ENCODE measurements at places on chromosomes 6 and 20.

- DNase-seq = peak; percentile 48
Observed at GRCh38 chr6:135811644-135812526, 39.6 kb upstream of the PDE7B start.

DNA sequence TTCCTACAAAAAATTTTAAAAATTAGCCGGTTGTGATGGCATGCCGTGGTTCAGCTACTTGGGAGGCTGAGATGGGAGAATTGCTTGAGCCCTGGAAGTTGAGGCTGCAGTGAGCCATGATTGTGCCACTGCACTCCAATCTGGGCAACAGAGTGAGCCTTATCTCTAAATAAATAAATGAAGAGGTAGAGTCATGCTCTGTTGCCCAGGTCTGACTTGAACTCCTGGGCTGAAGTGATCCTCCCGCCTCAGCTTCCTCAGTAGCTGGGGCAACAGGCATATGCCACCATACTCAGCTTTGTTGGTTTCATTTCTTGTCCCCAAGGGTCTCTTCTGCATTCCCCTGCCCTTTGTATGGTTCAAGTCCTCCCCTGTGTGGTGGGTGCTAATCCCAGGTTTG lies 17.0 kb downstream of the HSPA1B start:
- DNase-seq = no peak

DNA sequence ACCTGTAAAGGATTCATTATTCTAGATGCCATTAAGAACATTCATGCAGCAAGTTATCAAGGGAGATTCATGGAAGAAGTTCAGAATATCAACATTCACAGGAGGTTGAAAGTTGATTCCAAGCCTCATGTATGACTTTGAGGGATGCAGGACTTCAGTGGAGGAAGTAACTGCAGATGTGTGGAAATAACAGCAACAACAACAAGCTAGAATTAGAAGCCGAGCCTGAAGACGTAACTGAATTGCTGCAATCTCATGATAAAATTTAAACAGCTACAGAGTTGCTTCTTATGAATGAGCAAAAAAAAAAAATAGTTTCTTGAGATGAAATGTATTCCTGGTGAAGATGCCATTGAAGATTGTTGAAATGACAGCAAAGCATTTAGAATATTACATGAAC lies 73.3 kb upstream of the NXT1 start:
- no peak for DNase-seq

DNA sequence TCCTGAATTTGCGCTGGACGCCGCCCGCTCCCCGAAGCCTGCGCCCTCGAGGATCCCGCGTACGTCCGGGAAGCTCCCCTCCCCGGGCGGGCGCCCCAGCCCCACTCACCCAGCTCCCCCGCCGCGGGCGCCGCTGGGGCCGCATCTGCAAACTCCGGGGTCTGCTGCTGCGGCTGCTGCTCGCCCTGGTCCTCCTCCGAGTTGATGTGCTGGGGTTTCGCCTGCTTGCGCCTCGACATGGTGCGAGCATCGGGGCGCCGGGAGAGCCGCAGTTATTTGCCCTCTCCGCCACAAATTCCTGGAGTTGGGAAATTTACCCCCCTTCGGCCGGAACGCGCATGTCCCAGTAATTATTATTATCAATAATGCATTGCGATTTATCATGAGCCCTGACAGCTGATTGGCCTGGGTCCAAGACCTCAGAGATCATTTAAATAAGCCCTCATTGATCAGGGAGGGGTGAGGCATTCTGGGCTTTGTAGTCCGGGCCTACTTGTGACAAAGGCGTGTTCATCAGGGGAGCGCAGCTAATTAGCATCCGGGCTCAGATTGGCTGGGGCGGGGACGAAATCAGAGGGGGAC lies at the start of gene SALL4:
TSS of gene SALL4 (minus strand) at position 352 of the 582 bp plus-strand sequence. CDS start at position 239, 113 bp downstream.
- DNase-seq = no peak

DNA sequence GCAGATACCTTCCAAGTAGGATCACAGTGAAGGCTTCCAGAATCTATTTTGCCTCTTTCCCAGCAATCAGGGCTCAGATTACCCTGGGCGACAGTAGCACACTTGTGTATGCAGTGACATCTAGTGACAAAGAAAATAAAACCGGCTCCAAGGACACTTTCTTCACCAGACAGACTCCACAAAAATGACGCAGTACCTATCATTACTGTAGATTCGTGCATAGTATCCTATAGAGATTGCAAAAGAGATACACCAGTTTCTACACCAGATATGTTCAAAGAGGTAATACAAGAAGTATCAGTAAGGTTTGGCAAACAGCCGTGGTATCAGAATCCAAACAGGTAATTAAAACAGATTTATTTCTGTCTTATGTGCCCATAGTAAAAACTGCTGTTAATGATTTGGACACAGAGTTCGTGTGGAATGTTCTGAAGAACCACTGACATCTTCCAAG lies 600.4 kb upstream of the JAG1 start:
- DNase-seq = no peak

DNA sequence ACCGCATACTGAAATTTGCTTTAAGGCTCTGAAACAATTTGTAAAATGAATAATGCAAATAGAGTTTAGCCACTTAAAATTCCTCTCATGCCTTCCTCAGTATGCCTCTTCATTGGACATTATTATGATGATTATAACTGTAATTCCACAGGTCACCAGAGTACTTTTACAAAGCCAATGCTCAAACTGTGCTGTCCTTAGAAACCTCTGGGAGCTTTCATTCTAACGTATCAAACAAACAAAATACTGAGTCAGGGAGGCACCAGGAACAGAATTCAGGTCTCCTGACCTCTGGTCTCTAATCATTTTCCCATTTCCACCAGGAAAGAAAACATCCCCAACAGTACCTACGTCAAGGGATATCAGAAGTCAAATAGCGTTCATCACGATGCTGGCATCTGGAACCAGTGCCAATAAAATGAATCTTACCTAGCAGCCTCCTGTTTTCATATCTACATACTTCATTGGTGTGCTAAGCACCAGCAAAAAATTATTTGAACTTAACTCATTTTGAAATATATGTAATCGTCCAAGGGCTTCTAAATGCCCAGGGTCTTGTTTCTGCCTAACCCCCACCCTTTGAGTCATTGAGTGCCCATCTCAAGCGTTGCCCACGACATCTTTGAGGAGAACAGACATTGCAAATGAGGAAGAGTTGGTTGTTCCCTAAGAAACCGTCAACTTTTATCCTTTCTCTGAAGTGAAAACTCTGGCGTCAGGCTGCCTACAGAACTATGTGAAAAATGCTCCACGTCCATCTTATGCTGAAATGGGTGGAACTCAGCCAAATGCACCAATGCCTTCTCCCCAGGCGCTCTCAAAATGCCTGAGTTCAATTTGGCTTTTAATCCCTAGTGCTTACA lies 37.9 kb downstream of the NEDD9 start:
- DNase-seq = no peak

DNA sequence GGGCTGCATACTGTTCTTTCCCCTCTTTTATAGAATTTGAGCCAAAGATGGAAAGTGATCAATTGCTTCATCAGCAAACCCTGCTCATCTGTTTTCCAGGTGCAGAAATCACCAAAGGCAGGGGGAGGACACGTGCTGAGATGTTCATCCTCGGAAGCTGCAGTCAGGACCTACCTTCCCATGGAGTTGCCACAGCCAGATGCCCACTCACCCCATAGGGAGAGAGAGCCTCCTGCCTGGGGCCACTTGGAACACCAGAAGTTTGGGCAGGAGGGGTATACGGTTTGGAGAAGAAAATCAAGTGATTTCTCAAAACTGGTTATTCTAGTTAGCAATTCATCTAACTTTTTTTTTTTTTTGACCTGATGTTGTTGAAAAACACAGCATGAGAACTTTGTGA lies 5.3 kb upstream of the CST7 start:
- DNase-seq = no peak

- no peak for DNase-seq
Observed at GRCh38 chr6:18510644-18511033, 123.5 kb downstream of the RNF144B start.

DNA sequence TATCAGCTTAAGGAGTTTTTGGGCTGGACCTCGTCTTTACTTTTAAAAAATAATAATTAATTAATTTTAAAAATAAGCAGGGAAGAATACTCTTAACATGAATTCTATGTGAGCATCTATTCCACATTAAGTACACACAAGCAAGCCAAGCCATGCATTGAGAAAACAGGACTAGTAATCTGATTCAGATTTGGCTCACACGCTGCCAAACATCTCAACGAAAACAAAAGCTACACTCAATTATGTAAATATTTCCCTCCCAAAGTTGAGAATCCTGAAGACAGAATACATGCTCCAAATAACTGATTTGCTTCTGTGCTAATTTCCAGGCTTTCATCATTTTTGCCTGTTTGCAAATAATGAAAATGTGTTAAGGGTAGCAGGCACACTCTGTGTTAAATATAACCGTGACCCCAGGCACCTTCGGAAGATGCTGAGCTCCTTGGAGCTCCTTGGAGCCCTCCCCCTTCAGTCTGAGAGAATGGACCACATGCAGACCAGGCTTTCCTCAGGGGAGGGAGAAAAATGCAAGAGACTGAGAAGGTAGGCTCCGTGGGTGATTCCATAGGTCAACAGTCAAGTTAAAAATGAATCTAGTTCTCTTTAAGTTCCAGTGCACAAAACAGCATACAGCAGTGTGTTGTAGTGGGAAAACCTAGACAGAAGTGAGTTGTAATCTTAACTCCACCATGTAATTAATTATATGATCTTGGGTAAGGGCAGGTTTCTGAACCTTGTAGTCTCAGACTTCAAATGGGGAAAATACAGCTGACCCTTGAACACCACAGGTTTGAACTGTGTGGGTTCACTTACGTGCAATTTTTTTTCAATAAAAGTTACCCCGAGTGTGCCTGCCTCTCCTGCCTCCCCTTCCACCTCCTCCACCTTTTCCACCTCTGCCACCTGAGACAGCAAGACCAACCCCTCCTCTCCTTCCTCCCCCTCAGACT lies 161.3 kb upstream of the RREB1 start:
- DNase-seq = no peak

GRCh38 chr6:1604158-1605003 lies 5.3 kb upstream of the FOXC1 start:
- peak; percentile 85 for DNase-seq

DNA sequence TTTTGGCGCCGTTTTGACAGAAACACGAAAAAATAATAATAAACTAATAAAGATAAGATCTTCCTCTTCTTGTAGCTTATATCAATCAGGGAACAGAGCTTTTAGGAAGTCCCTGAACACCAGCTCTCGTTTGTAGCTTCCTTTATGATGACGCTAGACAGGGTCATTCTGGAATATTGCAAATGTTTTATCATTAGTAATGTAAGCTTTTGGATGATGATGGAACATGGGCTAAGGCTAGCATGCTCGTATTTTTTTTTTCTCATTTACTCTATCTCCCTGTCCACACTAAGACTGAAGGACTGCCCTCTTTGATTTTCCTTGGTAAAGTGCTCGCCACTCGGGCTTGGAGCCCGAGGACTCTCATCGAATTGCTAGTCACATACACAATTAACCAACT lies 22.1 kb upstream of the POM121L2 start:
- DNase-seq = no peak

GRCh38 chr20:59195316-59195993 lies 31.8 kb downstream of the ZNF831 start:
- DNase-seq = no peak

GRCh38 chr6:34692280-34692679 lies 4.3 kb downstream of the ILRUN start:
- DNase-seq = no peak

DNA sequence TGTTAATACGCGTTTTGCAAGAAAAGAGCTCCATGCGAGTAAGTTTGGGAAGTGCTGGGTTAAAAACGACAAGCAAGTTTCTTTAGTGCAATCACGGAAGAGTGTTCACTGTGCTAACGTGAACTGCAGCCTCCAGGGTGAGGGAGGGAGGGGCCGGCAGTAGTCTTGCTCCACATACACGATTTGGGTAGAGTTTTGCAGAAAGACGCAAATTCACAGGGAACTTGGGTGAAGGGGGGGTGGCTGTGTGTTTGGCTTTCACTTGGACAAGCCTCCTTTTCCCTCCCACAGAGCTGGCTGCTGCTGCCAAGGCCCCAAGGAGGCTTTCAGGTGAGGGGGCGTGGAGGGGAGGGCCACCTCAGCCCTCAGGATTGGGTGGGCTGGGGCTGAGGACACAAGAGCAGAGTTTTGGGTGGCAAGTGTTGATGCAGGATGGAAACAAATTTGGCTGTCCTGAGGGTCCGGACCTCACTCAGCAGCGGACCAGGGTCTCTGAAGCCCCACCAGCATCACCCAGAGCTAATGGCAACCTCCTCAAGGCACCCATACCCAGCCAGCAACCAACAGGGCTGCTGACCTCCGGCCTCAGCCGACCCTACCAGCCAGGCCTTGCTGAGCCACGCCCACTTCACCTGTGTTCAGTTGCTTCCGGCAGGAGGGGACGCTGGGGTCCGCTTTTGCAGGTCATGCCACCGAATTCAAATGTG lies 204.5 kb downstream of the ERMARD start:
- no peak for DNase-seq

DNA sequence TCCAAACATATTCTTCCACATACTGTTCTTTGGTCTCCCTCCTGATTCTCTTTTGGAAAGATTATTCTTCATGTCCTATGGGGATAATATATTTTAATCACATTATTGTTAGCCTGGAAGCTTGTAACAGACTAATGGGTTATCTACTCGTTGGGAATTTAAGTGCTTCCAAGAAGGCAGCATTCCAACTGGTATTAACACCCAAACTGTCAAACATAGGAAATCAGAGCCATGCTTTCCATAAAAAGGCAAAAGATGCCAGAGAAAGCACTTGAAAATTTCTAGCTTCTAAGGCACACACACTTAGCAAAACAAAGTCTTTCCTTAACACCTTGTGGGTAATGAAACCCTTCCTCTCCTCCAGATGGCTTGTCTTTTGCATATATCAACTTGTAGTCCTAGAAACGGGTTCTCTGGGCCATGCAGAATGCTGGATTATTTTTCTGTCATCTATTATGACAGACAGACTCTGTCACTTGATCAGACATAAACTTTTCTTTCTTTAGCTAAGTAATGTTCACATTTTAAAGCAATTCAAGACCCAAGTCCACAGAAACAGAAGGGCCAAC lies 41.5 kb downstream of the B4GALT5 start:
- no peak for DNase-seq

GRCh38 chr20:32810941-32811340 lies 8.8 kb upstream of the MAPRE1 start:
- DNase-seq = no peak

DNA sequence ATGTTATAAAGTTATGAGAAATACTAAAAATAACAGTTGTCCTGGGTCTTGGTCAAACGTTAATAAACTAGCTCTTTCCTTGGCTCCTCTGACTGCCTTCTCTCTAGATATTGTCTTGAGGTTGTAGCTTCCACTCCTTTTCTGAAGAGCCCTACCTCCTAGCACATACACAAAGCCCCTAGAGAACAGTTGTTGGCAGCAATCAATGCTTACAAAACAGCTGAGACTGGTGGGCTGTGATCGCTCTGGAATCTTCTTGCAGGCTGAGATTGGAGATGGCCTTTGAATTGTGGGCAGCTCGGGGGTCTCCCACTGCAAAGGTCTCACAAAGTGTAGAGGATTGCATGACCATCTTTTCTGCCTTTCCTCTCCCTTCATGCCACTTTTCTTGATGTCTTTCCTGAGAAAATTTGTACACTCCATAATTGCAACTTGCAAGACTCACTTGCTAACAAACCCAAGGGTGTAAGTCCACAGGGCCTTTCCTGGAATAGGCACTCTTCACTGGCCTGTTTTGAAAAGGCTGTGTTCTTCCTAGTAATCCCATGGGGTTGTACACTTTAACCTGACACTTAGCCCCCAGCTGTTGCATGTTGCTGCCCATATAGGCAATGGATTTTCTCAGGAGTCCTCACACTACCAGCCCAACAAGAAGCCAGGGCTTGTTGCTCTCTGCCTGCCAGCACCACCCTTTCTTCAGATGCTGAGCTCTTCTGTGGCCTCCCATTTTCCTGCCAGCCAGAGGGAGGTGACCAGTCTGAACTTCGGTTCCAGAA lies 99.9 kb downstream of the TCP11 start:
- DNase-seq = no peak

Data from left ventricle myocardium superior (tissue), 1 donor.